Kidney epithelial cell (primary cell): ENCODE measurements at places on chromosomes 2 and 18. TPM values are rescaled to one million over a fixed set of nuclear protein-coding genes. Genes with fewer than 3 reads are reported as not detected.

GRCh38 chr2:55012672-55013484 lies 37.4 kb downstream of the RTN4 start:
- DNase-seq = no peak

The LRRTM4 gene
- not detected in 2 replicates for total RNA-seq

GRCh38 chr2:23698721-23699579 lies 228.0 kb downstream of the ATAD2B start:
- DNase-seq = no peak

DNA sequence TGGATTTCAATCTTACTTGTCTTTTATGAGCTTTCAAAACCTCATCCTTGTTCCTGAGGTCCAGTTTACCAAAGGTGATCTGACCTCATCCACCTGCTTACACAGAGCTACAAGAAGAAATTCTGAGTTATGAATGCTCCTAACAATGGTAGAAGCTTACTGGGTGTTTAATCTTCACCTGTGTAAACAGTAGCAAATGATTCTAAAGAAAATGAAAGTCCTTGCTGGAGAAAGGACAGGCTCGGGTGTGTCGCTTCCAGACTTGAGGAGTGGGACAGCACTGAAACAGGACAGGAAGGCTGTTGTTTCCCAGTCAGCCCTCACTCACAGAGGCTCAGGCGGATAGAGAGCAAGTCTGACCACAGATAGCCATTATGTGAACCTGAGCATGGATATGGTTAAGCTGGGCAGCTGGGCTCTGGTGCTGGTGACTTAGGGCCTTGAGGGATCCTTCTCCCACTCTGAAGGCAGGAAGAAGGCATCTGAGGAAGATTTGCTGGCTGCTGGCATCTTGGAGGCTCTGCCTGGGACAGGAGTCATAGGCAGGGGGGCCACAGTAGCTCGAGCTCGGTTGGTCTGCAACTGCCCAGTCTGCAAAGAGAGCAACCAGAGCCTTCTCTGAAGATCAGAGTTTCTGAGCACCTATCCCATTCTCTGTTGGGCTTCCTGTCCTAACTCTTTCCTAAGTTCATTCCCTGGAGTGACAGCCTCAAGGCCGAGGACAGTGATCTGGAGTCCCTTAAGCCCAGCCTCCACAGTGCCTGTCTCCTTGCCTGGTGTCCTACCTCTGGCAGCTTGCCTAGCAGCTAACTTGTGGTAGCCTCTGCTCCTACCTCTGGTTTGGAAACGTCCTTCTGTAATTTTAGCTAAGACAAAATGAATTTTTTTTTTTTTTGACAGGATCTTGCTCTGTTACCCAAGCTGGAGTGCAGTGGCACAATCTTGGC lies 4.0 kb downstream of the DOK1 start:
- DNase-seq = no peak

DNA sequence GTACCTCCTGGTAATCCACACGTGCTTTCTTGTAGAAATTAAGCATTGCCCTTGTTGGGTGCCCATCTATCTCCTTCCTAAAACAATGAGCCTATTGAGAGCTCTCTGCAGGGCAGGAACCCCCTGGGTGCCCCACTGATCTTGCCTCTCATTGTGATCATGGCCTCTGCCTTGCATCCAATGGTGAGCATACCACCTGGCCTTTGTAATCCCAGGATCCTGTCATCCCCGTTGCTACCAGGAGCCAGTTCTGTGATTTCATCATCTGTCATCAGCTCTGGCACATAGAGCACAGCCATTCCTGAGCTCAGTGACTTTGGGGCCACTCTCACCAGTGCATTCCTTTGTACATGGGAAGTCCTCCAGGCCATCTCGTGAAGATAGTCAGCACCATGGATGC lies 381.0 kb upstream of the ID2 start:
- DNase-seq = no peak

GRCh38 chr2:36361396-36361795 lies 5.8 kb downstream of the CRIM1 start:
- DNase-seq = no peak

GRCh38 chr2:121686902-121687301 lies 37.6 kb upstream of the CLASP1 start:
- DNase-seq = no peak

GRCh38 chr2:159086826-159087225 lies 118.4 kb downstream of the TANC1 start:
- DNase-seq = no peak
